ENCODE measurements at places on chromosomes 12 and 14. TPM values are rescaled to one million over a fixed set of nuclear protein-coding genes. Genes with fewer than 3 reads are reported as not detected.

DNA sequence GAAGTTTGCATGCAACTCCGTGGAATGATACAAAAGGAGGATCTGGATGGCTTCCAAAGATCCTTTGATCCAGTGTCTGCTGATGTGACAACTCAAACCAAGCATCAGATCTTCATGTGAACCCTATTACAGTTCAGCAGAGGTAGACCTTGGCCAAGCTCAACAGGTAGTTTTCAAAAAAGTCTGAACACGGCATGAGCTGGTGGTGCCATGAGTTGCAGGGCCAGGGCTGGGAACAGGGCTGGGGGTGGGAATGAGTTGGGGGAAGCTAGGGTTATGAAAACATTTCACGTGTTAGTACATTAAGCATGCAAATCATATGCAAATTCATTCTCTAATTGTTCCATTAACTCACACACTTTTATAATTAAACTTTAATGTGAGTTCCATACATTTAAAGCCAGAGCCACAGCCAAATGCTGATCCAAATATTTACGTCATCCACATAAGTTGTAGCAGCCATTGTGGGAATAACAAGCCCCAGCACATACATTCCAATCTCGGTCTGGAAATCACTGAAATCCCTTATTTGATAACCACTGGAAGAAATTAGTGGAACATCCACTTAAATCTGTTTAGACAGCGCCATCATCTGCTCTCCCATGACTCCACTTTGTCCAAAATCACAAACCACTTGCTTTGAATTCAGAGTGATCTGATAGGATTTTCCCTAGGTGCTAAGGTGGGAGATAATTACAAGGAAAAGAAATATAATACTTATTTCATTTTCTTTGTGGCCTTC is 158.5 kb downstream of the APAF1 start:
- DNase-seq = no peak

GRCh38 chr14:74886001-74886400 is 4.3 kb downstream of the DLST start:
- no peak for DNase-seq

DNA sequence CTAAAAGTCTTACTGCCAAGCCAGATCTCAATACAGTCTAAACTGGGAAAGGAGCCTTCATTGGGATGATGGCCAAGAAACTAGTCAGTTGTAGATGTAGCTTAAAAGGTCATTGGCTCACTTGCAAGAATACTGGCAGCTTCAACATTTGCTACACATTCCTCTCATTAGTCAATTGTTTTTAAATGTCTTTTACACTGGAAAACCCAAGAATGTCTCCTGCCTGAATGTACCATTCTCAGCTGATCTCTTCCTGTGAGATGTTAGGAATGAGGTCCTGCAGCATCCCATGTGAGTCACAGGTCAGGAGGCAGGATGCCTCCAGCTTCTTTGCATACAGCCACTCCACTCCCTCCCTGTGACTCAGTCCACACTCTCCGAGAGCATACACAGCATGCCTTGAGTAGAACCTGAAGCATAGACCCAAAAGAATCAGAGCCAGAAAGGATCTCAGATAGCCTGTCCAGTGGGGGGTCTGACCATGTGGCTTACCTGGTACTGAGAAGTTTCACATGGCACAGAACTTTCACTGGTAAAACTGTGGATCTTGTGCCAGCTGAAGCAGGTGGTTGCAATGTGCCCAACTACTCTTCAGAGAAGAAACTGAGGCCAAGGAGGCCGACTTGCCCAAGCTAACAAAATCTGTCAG is 56.0 kb upstream of the HECTD1 start:
- peak; percentile 88 for DNase-seq

DNA sequence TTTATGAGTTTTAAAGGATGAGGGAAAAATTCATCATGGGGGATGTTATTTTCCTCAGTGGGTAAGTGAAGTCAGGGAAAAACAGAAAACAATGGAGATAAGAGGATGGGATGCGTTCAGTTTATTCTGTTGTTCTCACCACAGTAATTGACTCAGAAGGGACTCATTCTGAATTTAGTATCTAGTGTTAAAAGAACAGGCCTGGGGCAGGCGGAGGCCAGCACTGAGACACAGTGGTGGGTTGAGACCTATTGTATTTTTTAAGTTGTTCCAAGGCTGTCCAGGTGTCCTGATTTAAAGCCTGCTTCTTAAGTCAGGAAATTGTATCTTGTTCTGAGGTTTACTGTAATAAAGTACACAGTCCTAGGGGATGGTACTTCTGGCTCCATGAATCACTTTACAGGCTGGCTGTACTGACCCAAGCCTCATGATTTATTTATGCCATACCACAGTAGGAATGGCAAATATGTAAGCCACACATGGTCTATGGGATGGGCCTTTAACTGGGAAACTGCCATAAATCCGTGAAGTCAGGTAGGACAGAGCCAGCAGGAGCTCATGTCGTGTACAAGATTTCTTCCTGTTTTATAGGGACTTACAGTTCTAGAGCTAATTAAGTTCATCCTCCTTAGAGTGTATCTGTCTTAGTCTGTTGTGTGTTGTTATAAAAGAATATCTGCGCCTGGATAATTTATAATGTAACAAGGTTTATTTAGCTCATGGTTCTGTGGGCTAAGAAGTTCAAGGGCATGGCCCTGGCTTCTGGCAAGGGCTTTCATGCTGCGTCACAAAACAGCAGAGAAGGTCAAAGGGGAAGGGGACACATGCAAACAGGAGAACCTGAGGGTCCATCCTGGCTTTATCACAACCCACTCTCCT is 244.1 kb downstream of the FBXL14 start:
- DNase-seq = no peak

GRCh38 chr12:65586796-65587195 is 237.5 kb upstream of the HMGA2 start:
- no peak for DNase-seq

DNA sequence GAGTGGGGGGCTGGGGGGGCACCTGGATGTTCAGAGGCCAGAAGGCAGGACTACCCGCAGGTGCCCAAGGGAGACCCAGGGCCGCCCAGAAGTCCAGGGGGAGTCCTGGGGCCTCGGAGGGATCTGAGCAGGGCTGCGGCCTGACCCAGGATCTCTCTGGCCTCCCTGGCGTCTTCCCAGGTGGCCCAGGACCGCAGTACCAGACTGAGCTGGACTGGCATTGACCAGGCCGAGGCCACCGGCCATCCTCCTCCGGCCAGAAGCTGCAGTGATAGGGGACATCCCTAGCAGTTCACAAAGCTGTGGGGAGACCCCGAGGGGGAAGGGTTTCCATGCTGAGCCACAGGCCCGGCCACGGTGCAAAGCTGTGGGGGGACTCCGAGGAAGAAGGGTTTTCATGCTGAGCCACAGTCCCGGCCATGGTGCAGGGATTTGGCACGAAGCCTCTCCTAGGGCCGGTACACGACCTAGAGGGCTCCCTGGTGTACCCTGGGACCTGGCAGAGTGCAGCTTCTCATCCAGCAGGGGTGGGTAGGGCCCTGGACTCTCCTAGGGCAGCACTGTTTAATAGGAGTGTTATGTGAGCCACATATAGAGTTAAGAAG is 24.4 kb downstream of the FBRSL1 start:
- DNase-seq = no peak

- DNase-seq = no peak
Observed at GRCh38 chr14:74290415-74290814, 12.3 kb downstream of the ABCD4 start.

DNA sequence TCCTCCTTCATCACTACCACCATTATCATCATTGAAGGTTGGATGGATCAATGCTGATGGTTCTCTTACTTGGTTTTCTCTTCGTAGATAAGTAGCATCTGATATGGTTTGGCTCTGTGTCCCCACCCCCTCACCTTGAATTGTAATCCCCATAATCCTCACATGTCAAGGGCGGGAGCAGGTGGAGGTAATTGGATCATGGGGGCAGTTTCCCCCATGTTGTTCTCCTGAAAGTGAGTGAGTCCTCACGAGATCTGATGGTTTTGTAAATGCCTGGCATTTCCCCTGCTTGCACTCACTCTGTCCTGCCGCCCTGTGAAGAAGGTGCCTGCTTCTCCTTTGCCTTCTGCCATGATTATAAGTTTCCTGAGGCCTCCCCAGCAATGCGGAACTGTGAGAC is 172.4 kb upstream of the PWP1 start:
- no peak for DNase-seq

- DNase-seq = no peak
Observed at GRCh38 chr12:42510823-42511222, 78.7 kb downstream of the PRICKLE1 start.

- DNase-seq = no peak
Observed at GRCh38 chr14:20667957-20668356, 16.4 kb upstream of the RNASE4 start.

DNA sequence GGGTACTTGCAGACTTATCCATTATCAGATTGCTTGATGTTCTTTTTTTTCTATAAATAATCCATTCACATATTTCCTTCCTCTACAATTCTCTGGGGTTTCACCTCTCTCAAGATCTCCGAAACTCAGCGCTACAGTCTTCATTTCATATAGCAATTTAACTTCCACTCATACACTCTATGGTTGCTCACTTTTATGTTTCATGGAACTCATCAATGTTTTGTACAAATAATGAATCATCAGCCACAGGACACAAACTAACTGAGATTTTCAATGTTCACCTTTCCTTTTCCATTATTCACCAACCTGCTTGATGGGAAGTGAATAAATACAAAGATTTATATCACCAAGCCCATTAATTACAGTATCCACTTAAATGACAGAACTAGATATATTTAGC is 534.7 kb downstream of the LRFN5 start:
- no peak for DNase-seq

DNA sequence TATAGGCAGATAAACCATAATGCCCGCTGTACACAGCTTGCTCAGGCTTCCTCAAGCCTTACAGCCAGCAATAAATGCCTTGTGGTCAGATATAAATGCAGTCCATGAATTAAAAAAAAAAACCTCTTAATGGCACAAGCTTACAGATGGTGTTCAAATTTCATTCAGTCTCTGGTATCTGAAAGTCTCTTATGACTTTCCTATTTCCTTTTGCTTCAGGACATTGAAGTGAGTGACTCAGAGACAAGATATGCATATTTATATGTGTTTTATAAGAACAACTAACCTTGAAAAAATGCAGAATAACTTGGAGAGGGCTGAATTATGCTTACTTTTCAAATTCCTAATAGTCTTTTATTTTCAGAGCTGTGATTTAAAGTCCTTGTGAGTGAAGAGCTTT is 426.9 kb upstream of the MIS18BP1 start:
- no peak for DNase-seq

DNA sequence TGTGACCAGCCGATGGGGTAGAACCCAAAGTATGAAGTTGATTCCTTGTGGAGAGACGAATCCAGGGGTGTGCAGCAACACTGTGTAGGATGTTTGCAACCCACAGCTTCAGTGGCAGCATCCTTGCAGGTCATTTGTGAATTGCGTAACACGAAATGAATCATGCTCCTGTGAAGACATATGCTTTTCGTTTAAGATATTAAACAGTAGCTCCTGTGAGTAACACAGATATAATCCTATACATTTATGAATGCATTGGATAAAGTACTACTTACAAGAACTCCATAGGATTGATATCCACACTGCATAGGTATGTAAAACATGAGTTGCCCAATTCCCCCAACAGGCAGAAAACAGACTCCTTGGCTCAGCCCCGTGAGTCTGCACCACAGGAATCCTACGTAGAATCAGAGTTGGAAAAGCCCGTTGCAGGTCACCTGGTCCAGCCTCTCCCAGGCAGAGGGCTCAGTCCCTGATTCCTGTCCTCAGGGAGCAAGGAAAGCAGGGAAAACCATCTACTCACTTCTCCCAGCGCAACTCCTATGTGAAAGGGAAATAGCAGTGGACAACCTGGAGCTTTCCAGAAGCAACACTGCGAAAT is 75.8 kb downstream of the GPATCH2L start:
- DNase-seq = no peak

The IL25 gene
- not detected for total RNA-seq

The STYK1 gene
- total RNA-seq = 2.0 TPM

The AICDA gene
- not detected for total RNA-seq

The CLBA1 gene
- 5.6 TPM for total RNA-seq

The GLT8D2 gene
- 1.9 TPM for total RNA-seq

The COQ10A gene
- total RNA-seq = 11.0 TPM

The RTL1 gene
- not detected for total RNA-seq

The CIROP gene
- not detected for total RNA-seq

All from lower leg skin (tissue), 4 donors.